ENCODE measurements at places on chromosomes 16 and 17.

DNA sequence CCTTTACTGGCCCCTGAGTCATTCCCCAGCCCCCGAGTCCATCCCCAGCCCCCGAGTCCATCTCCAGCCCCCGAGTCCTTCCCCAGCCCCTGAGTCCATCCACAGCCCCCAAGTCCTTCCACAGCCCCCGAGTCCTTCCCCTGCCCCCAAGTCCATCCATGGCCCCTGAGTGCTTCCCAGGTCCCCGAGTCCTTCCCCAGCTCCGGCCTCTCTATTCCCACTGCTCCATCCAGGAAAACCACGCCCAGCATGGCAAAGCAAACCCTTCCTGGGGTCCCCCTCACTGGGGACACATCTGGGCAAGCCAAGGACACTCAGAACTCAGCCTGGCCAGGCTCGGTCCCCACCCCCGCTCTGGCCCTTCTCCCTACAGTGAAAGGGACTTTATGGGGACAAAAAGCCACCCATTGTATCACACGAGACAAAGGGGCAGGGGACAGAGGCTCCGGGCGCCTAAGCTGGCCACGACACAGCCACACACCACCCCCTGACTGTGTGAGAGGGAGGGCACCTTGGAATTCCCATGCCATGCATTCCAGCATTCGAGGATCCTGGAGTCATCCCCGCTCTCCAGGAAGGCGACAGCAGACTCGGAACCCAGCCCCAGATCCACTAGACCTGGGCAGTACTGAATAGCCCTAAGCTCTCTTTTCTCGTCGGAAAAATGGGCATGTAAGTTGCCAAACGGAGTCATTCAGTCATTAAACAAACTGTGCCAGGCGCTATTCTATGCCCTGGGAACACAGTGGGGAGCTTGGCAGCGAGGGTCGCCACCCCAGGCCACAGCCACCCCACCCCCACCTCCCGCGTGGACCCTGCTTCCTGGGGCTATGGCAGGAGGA, 14.0 kb downstream of the PLLP start:
- DNase-seq, result no peak

- no peak for DNase-seq
Observed at GRCh38 chr16:55559233-55559632, 7.3 kb upstream of the CAPNS2 start.

DNA sequence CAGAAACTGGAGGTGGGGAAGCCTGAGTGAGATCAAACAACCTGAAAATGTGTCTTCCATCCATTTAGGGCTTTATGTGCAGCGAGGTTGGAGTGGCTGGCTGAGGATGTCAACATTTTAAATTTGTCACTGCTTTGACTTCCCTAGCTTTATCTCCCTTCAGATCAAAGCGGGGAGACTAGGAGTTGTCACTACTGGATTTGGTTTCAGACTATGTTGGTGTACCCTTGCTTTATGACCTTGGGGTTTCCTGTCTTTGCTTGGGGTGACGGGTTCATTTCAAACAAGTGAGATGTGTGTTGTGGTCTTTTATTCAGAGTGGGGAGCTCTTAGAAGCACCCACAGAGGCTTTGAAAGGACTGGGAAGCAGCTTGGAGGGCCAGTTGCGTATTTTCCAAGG, 25.6 kb downstream of the MSI2 start:
- no peak for DNase-seq

DNA sequence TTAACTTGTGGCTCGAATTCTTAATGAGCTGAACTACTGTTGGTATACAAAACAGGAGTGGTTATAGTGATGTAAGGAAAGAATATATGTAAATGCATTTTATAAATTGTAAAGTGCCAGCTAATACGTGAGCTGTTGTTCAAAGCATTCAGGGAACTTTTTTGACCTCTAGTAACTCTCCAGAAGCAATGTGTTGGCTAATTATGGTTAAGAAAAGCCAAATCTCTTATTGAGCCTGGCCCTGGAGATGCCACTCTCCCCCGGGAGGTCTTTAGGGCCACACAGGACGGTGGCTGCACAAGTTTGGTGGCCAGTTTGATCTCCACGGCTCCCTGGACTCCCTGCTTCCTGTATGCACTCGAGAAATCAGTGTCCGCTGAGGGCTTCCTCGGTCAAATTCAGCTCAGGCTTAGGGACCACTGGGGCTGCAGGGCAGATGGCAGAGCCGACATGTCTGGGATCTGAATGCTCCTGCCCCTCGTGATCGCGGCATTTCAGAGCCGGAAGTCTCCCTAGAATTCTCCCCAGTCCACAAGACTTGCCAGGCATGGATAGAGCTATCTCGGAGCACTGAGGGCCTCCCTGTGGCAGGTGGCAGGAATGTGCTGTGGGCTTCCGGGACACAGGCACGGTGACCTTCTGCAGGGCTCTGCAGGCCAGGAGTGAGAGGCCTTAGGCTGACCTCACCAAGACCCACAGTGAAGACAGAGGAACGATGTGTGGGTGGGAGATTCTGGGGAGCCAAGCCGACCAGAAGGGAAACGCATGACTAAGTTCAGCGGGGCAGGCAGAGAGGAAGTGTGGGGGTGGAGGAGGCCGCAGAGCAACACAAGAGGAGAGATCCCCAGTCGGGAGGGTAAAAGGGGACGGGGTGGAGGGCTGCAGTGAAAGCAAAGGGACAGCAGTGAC, 18.6 kb upstream of the PITPNM3 start:
- DNase-seq, result no peak

DNA sequence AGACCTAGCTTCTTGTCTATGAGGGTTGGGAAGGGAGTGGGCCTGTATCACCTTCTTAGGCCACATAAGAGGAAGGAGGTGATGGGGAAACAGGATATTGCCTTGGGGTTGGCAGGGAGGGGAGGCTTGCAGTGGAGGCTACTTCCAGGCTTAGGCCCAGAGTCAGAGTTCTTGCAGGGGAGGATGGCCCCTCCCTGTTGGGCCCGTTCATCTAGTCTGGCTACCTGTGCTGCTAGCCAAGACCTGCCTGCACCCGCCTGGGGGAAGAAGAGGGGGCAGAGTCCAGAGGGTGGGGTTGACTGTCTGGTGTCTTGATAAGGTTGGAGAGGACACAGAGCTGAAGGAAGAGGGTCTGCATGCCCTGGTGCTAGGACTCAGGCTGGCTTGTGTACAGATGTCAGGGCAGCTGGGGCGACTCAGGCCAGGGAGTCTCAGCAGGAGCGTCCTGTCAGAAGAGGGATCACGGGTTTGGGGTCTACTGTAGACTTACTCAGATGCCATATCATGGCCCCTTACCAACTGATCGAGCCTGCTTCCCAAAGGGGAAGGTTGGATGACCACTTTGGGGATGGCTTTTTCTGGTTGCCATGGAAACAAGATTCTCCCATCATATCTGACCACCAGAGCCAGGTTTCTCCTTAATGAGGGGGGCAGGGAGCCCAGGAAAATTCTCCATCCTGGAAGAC, 5.3 kb downstream of the KDM6B start:
- no peak for DNase-seq

DNA sequence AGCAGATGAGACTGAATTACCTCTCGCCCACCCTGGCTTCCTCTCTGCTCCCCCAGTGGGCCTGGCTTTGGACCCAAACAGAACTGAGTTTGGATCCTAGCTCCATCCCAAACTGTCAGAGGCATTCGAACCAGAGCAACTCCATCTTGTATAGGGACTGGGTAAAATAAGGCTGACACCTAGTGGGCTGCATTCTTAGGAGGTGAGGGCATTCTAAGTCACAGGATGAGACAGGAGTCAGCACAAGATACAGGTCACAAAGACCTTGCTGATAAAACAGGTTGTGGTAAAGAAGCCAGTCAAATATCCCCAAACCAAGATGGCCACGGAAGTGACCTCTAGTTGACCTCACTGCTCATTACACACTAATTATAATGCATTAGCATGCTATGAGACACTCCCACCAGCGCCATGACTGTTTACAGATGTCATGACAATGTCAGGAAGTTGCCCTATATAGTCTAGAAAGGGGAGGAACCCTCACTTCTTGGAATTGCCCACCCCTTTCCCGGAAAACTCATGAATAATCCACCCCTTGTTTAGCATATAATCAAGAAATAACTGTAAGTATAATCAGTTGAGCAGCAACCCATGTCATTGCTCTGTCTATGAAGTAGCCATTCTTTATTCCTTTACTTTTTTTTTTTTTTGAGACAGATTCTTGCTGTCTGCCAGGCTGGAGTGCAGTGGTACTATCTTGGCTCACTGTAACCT, 44.4 kb downstream of the LYRM1 start:
- DNase-seq, result no peak

DNA sequence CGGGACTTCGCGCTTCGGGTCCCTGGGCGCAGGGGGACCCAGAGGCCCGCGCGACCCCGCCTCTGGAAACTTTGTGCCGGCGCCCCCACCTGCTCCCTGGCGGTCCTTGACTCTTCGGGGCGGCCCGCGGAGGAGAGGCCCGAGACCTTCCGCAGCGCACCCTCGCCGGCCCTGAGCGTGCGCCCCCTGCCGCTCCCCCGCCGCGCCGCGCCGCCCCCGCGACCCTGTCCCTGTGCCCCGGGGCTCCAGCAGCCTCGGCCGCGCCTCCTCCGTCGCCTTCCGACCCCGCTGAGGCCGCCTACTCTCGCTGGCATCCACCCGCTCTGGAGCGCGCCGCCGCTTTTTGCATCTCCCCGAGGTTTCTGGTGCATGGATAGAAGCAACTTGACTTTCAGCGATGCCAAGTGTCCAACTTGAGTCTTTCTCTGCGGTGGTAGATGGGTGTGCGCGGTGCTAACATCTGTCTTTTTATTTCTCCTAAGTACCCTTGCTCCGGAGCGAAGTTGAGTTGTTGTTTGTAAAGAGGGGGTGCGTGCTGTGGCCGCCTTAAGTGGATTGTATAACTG, 414 bp downstream of the DUSP14 start:
- no peak for DNase-seq
